ENCODE measurements at places on chromosomes 4 and X.

DNA sequence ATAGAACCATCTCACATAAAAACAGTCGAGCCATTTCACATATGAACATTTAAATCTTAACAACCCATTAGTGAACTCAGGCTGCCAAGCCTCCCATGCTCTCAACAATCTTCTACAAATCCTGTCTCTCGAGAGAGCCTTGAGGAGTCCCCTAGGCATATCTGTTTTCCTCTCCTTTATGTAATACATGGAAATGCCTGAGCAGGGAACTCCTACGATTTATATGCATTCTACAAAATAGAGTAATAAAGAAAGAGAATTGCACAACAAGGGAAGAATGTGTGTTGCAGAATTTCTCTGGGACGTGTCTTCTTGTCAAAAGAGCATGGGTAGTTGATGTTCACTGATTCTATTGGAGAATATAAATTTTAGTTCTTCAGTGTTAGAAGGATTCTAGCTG is 101.8 kb upstream of the VCX2 start:
- no peak for DNase-seq

DNA sequence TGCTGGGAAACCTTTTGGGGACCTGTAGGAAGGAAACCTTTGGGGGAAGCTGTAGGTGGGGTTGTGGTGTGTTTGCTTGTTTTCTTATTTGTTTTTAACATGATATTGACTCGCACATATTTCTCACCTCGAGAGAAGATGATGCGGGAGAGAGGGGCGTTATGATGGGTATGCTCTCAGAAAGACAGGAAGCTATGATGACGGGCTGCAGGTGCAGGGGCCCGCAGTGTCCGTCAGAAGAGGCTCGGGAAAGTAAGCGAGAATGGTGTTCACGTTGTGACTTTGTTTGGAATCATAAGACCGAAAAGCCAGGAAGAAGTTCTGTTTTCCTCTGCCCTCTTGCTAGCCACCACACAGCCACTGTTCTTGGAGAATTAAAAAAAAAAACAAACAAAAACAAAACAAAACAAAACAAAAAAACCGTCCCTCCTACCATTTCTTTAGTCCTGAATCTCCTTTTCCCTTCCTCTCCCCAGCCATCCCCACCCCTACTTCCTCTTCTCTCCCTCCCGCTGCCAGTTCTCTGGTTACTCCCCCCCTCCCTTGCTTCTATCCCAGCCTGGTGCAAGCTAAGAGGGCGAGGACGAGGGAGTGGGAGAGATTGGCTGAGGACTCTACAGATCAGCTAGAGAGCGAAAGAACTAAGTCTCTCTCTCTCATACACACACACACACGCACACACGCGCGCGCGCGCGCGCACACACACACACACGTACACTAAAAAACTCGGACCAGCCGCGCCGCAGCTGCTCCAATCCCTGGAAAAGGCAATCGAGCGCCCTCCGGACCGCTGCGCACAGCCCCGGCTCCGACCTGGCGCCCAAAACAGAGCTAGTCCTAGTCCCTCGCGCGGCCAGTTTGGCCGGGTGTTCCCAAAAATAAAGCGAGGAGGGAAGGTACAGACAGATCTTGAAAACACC is at the start of gene BMP3:
BMP3 (plus strand) TSS at position 648 of the 920 bp plus-strand sequence. CDS start 577 bp downstream, outside the sequence.
- DNase-seq: no peak

GRCh38 chr4:173134426-173134825 is 34.2 kb upstream of the GALNT7 start:
- DNase-seq: no peak

DNA sequence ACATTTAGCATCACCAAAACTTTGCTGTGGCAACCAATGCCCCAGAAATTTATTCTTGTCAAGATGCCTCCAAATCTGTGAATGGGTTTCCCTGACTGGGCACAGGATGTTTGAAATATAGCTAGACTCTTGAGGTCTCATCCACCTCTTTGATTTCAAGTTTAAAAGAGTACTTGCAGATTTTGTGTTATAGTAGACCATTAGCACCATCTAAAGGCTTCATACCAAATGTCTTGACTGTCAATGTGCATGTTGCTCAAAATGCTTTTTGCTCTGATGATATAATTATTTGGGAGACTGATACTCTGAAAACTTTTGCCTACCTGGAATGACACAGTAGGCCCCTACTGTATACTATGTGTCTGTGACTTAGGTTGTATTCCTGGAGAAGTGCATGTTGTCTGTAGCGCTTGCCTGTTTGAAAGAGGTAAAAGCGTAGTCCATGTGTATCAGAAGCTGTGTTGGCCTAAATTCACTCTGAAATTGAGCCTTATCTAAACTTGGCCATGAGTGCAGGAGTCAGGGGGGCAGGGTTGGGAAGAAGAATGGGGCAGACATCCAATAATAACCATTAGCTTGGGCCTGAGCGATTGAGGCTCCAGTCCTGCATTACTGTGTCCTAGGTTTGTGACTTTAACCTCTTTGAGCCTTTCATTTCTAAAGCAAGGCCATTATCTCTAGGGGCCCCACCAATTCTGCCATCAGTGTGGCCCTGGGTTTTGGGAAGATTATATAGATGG is 33.8 kb downstream of the NDP start:
- no peak for DNase-seq

DNA sequence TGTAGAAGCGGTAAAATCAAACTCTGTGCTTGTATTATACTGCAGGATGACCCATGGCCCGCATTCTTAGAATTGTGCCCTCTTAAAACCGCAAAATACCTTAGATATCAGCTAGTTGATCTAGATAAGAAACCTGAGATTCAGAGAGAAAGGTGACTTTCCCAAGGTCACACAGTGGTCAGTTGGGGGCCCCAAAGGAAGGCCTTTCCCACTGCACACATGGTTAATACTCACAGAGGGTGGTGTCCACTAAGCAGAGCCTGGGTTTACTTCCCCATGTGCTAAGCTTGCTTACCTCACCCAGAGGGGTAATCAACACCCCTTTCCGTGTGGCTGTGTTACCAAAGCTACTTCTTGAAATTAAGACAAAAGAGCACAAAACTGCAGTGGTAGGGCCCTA is 66.3 kb downstream of the RBM47 start:
- DNase-seq: no peak

DNA sequence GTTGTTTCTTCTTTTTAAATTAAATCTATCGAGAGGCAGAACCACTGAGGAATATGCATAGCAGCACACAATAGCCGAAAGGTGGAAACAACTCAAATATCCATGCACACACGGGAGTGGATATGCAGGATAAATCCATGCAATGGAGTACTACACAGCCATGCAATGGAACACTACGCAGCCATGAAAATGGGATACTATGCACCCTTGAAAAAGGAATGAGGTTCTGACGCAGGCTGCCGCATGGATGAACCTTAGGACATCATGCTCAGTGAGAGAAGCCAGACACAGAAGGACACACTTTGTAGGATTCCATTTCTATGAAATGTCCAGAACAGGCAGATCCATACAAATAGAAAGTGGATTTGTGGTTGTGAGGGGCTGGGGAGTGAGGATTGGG is 18.4 kb upstream of the P2RY8 start:
- no peak for DNase-seq

GRCh38 chr4:122577808-122578781 is 42.8 kb downstream of the IL21 start:
- DNase-seq: peak; percentile 47

- DNase-seq: no peak
These were observed 250.7 kb upstream of the GATB start for GRCh38 chr4:152011469-152011868.

DNA sequence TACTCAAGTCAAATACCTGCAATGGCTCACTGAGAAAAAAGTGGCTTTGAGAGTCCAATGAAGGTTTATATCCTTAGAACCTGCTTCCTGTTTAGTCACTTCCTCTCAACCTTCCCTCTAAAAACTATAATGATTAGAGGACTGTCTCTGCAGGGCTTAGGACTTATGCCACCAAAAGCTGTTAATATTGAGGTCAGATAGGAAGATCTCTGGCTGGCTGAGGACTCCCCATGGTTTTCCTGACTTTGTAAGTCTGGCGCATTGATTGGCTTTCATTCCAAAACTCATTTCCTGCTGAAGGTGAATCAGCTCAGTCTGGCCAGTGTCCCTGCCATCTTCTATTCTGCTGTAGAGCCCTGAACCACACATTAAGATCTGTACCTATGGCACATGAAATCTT is 140.9 kb upstream of the ANK2 start:
- no peak for DNase-seq

DNA sequence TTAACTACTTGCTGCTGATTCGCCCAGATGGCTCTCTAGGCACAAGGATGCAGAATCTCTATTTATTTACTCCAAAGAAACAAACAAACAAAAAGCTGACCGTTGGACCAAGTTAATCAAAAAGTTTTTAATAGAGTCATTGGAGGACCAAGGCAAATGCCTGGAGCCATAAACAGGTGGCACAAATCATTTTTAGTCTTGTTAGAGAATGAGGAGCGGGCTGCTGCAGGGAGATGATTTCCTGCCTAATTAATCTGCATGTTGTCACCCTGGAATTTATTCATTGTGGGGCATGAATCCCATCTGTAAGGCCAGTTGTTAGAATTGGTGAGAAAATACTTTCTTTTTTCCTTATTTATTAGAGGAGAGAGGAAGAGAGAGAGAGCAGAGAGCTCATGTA is 147.4 kb upstream of the GATB start:
- DNase-seq: no peak

DNA sequence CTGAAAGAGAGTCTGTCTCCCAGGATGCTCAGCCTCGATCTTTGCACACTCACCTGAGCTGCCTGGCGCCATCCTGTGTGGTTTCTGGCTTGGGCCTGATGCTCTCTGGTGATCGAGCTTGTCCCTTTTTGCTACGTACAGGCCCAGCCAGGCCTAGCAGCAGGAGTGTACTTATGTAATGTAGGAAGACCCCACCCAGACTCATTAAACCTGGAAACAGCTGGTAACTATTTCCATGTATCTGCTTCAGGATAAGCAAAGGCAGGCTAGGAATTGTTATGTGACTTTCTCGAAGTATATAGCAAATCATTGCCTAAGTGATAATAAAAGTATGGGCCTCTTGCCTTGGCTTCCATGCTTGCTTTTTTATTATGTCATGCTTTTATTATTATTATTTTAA is 18.6 kb upstream of the ARSJ start:
- DNase-seq: no peak

DNA sequence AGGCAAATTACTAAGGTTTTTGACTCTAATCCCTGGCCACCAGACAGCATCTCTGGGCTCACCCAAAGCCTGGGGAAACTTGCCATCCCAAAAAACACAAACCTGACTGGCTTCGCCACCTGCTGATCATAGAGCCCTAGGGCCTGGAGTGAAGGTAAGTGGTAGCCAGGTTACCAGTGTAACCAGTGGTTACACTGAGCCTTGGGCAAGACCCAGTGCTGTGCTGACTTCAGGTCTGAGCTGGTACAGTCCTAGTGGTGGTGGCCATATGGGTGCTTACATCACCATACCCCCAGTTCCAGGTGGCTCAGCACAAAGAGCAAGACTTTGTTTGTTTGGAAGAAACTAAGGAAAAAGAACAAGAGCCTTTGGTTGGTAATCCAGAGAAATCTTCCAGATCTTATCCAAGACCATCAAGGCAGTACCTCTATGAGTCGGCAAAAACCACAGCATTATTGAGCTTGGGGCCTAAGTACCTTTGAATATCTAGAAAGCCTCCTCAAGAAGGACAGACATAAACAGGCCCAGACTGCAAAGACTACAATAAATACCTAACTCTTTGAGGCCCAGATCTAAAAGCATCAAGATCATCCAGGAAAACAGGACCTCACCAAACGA is 13.7 kb downstream of the MED14 start:
- no peak for DNase-seq

DNA sequence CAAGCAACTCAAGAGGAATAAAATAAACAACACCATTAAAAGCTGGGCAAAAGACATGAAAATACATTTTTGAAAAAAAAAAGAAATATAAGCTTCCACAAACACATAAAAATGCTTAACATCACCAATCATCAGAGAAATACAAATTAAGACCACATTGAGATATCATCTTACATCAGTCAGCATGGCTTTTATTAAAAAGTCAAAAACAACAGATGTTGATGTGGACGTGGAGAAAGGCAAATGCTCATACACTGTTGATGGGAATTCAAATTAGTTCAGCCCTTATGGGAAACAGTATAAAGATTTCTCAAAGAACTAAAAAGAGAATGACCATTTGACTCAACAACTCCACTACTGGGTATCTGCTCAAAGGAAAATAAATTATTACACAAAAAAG is 59.6 kb downstream of the STK32B start:
- DNase-seq: no peak

- DNase-seq: no peak
These were observed 25.4 kb downstream of the RBPJ start for GRCh38 chr4:26346203-26346620.

DNA sequence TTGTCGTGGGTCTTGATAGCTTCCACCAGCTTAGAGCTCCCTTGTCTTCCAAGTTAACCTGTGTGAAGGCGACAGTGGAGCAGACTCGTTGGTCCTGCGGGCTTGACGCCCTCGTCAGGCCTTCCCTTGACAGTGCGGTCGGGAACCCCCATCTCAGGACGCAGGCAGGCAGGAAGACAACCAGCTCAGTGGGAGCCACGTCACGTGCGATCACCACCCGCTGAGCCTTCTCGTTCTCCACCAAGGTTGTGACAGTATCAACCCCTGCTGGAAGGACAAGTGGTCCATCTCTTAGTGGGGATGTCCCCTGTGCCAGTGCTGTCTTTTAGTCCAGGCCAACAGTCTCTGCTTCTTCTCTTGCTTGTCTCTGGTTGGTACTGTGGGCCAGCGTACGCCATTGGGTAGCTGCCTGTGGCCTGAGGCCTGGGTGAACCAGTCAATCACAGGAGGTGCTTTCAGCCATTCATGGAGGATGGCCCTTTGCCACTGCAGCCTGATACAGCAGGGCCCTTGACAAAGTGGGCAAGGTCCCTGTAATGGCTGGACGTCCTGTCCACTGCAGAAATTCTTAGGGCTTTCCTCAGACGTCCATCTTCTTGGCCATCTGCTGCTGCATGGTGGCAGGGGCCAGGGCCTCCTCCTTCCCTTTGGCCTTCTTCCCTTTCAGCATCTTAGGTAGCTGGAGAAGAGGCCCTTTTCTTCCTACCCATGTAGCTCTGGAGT is 31.4 kb downstream of the RGS12 start:
- no peak for DNase-seq

DNA sequence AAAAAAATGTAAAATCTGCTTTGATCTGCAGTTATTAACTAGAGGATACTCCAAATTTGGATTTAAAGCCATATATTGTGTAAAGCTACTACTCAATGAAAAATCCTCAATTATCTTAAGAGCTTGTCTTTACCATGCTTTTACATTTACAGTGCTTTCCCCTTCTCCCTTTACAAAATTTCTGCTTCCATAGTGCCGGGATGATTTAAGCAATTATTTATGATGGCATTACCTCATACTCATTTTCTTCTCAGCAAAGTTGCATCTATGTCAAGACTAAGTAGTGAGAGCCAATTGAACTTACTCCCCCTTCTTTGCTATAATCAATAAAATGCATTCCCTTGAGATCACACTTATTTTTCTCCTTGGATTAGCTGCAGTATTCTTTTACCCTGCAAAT is 505.4 kb upstream of the AGA start:
- DNase-seq: no peak

GRCh38 chr4:22721204-22721603 is 28.5 kb downstream of the GBA3 start:
- DNase-seq: no peak

GRCh38 chr4:183154701-183155391 is 55.8 kb downstream of the WWC2 start:
- no peak for DNase-seq

- no peak for DNase-seq
These were observed 148.3 kb downstream of the BANK1 start for GRCh38 chr4:101938836-101939235.

Data from NCI-H1105 (cell line).